ENCODE measurements at places on chromosomes 3 and 15. TPM values are rescaled to one million over a fixed set of nuclear protein-coding genes. Genes with fewer than 3 reads are reported as not detected.

The DPPA2 gene
- total RNA-seq, result not detected

The CLDN18 gene
- 3.3 TPM for total RNA-seq

The C3orf49 gene
- not detected for total RNA-seq

The ITIH4 gene
- 3.0 TPM for total RNA-seq

The ADGRG7 gene
- 1.4 TPM for total RNA-seq

The TMC3 gene
- total RNA-seq, result not detected

The SERPINI2 gene
- not detected for total RNA-seq

The C2CD4B gene
- total RNA-seq, result 18.8 TPM

The CHST13 gene
- total RNA-seq, result 1.3 TPM

The OPA1 gene
- 110 TPM for total RNA-seq

The KCNMB3 gene
- 6.4 TPM for total RNA-seq

The OR4F6 gene
- not detected for total RNA-seq

The WNT7A gene
- 2.7 TPM for total RNA-seq

The GABRR3 gene
- not detected for total RNA-seq

The FBLN2 gene
- total RNA-seq, result not detected

The SHC4 gene
- 1.2 TPM for total RNA-seq

The CXCR6 gene
- total RNA-seq, result not detected

The PFN2 gene
- 225 TPM for total RNA-seq

The CERS3 gene
- total RNA-seq, result 0.42 TPM

The ZNF502 gene
- 1.8 TPM for total RNA-seq

The CRYGS gene
- total RNA-seq, result 9.5 TPM

The IQCB1 gene
- total RNA-seq, result 25.0 TPM

The SLC22A14 gene
- 1.8 TPM for total RNA-seq

The EIF4A2 gene
- 650 TPM for total RNA-seq

The GLDN gene
- total RNA-seq, result not detected

The IL1RAP gene
- total RNA-seq, result 239 TPM

The TYRO3 gene
- 8.1 TPM for total RNA-seq

The TF gene
- total RNA-seq, result 1.1 TPM

The ACTRT3 gene
- total RNA-seq, result 2.2 TPM

The TRPM1 gene
- total RNA-seq, result not detected

The PLSCR2 gene
- total RNA-seq, result 2.9 TPM

The RASA2 gene
- total RNA-seq, result 37.4 TPM

The STX19 gene
- 5.1 TPM for total RNA-seq

The SLC15A2 gene
- 10.7 TPM for total RNA-seq

The DAZL gene
- not detected for total RNA-seq

The BFSP2 gene
- total RNA-seq, result not detected

The SLC6A20 gene
- 7.3 TPM for total RNA-seq

The AQP9 gene
- total RNA-seq, result not detected

The PATL2 gene
- total RNA-seq, result 3.8 TPM

The KBTBD8 gene
- 4.1 TPM for total RNA-seq

The FSIP1 gene
- 0.27 TPM for total RNA-seq

The IMPG2 gene
- total RNA-seq, result 0.50 TPM

The GOLGA6L4 gene
- total RNA-seq, result 2.0 TPM

The TM4SF4 gene
- total RNA-seq, result 257 TPM

The SPTSSB gene
- 8.1 TPM for total RNA-seq

The CD96 gene
- not detected for total RNA-seq
